ENCODE measurements at places on chromosomes 6 and 20. TPM values are rescaled to one million over a fixed set of nuclear protein-coding genes. Genes with fewer than 3 reads are reported as not detected.

DNA sequence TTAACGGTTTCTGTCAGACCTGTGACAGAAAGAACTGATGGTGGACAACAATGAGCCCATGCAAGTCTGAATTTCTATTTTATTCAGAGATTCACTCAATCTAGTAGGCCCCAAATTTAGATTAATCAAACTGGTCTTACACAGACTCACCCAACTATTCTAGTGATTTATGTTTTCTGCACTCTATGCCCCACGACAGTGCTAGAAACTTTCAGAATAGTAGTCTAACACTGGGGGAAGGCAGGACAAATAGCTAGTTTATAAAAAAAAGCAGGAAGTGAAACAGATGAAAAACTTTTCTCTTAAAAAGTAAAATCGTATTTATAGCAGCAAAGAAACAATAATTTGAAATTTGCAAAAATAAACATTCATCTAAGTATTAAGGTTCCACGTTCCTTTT is 5.0 kb downstream of the TCP11 start:
- no peak for DNase-seq

GRCh38 chr6:85382541-85382940 is 67.3 kb upstream of the NT5E start:
- no peak for DNase-seq

DNA sequence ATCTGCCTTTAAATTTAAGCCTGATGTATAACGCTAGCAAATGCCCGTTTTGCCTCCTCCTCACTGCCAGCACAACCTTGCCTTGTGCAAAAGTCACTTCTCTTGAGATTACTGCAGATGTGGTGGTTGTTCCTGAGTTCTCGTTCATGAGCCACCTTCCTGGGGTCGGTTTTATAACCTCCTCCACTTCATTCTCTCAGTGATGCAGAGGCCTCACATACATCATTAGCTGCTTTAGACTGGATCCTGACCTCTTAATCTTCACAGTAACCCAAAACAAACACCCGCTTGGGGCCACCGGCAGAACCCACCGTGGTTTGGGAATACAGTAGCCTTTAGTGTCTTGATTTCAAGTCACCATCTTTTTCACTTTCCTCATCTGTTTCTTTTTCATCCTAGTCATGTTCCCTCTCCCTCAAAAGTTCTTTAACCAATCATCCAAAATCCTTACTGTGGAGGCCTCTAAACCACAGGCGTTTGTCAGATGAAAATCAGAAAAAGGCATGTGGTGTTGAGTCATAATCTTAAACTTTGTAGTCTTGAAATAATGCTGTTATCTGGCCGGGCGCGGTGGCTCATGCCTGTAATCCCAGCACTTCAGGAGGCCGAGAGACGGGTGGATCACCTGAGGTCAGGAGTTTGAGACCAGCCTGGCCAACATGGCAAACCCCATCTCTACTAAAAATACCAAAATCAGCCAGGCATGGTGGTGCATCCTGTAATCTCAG is 430.3 kb upstream of the SOX4 start:
- DNase-seq = no peak

GRCh38 chr6:163733061-163733460 is 318.5 kb downstream of the QKI start:
- no peak for DNase-seq

GRCh38 chr20:36154700-36155628 is at the start of gene EPB41L1:
EPB41L1 (plus strand) TSS chr20:36154740; CDS start chr20:36173778, 19,038 bp downstream.
- no peak for DNase-seq

GRCh38 chr6:44020148-44020547 is 107.1 kb downstream of the MRPL14 start:
- DNase-seq = peak; percentile 84

- DNase-seq = no peak
Measured at GRCh38 chr20:45727044-45727443, 4.9 kb downstream of the SPINT4 start.

DNA sequence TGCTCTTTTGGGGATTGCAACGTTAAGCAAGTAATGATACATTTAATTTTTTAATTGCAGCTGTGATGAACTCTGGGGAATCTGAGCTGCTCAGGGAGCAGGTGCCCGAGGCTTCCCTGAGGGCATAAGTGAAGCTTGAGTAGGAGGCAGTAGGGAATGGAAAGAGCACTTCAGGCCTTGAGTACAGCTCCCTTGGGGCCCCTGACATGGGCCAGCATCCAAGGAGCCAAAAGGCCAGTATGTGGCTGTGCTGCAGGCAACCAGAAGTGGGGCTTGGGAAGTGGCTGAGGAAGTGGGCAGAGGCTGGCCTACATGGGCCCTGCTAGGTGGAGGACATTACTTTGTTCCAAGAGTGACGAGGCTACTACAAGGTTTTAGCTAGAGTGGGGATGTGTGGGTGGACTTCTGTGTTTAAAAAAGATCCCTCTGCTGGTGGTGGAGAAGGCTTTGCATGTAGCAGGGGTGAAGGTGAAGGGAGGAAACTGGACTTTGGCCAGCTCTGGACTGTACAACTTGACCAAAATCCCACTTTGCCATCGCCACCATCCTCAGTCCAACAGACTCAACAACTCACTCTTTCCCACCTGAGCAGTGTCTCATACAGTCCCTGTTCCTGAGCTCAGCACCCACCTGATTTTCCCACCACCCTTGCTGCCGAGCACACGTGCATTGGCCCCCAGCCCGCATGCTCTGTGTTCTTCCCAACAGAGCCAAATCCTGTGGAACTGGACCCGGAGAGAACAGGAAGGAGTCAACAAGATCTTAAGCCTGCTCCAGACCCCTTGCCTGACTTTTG is 10.9 kb upstream of the ZNF831 start:
- DNase-seq = no peak

GRCh38 chr20:47343007-47343472 is 13.5 kb downstream of the ZMYND8 start:
- no peak for DNase-seq

DNA sequence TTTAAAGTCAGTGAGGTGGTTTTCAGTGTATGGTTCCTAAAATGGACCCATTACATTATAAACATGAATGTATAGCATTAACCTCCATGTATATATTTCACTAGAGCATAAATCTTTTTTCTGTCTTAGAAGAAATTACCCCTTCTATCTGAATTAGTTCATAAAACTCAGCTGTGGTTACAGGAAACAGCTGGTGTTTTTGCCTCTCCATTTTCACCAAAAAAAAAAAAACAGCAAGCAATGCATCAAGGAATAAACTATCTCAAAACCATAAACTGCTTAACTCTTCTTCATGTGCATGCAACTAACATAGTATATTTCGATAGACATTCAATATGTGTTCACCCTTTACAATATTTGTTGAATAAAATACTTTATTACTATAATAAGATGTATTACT is 40.2 kb downstream of the MOXD1 start:
- DNase-seq = no peak

Gene TINAG
- not detected for total RNA-seq

Gene TCF21
- 4.5 TPM for total RNA-seq

Gene APCDD1L
- 1.5 TPM for total RNA-seq

Data from posterior vena cava (tissue), 2 donors.